NCI-H187 (cell line): ENCODE measurements at places on chromosomes 5 and 9.

- DNase-seq, result peak; percentile 20
Measured at GRCh38 chr5:77851176-77852067, 75.3 kb upstream of the TBCA start.

GRCh38 chr5:15763754-15764153 lies 263.8 kb downstream of the FBXL7 start:
- no peak for DNase-seq

GRCh38 chr5:117863586-117864296 lies 1124.6 kb downstream of the DTWD2 start:
- no peak for DNase-seq

DNA sequence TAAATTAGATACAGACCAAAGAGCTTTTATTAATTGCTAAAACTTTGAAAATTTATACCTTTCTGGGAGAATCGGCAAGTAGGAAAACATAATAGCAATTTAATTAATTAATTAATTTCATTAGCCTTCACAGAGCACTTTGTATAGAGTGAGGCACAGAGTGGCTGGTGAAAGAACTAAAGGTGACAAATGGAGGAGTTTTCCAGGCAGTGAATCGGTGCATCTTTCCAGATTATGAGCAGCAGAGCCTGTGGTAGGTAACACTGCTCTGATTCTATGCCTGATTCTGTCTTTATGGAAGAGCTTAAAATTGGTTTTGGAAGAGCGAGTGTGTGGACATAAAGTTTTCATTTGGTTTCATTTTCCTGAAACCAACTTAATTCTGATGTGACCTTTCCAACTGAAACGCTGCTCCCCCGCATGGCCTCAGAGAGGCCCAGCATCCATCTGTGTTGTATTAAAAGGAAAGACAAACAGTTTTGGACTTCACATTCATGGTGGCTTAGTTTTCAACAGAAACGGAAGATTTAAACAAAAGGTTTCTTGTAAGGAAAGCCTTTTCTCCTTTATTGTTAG lies 188.9 kb upstream of the RPS23 start:
- DNase-seq, result no peak

DNA sequence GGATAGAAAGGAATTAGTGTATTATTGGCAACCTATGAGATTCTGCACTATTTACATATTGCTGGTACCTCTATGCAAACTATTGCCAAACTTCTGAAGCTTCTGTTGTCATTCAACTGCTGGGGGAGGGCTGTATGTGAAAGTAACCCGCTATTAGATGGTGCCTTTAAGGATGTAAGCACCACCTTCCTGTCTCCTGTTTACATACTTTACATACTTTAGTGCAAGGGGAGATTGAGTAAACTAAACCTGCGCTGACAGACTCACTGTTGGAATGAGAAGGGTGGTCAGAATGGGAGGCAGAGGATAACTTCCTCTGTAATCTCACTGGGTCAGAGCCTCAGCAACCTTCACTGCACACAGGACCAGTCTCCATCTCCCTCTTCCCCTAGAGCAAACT lies 123.8 kb downstream of the NR3C1 start:
- no peak for DNase-seq

DNA sequence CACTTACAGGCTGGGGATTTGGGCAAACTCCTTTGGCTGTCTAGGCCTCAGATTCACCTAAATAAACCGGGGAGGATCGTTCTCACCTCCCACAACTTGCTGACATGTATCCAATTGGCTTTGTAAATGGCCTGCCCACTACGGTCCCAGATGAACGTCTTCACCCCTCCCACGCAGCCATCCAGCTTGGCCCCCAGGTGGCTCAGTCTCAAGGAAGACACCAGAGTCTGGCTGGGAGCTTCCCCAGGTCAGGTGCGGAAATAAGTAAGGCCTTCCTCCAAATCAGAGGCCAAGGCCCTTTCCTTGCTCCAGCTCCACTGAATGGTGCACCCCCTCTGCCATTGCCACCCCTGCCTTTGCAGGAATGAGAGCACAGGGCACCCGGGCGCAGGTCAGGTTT lies 11.4 kb downstream of the CIZ1 start:
- no peak for DNase-seq

DNA sequence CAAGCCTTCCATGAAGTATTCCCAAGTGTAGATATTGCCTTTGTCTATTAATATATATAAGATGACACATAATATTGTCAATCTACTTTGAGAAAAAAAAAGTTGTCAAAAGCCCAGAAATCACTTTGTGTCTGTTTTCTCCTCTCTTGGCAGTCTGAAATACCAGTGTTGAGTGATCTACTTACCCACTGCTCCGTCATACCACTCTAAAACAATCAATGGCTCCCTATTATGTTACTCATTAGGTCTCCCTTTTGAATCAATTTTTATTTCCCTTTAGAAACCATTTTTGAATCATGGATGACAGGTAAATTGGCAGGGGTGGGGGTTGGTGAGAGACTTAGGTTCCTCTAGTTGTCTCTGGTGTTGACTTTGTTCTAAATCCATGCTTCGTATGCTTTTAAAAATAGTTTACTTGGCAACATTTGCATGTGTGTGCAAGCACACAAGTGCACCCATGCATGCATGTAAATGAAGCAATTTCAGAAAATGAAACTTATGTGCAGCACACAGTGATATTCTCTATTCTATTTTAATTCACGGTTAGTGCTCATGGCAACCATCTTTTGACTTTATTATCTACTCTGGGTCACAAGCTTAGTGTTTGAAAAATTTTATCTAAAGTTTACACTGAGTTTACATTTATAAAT lies 378.9 kb downstream of the RAB3C start:
- DNase-seq, result no peak

DNA sequence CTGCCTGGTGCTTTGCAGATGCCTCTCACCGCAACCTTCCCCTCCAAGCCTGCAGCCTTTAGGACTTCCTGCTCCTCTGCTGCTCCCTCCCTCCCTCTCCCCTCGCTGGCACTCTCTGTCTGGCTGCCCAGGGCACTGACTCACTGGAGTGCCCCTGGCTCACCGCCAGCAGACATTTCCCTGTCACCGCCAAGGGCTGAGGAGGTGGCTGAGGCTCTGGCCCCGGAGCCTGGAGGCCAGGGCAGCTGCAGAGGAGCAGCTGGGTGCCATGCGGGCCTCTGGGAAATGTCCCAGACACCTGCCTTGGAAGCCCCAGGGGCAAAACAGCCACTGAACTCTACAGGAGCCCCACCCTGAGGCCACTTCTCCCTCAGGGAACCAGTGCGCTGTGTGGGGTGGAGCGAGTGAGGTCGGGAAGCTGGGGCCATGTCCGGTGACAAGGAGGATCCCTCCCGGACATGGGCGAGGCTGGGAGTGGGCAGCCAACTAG lies 53.4 kb downstream of the TENT4A start:
- peak; percentile 93 for DNase-seq

DNA sequence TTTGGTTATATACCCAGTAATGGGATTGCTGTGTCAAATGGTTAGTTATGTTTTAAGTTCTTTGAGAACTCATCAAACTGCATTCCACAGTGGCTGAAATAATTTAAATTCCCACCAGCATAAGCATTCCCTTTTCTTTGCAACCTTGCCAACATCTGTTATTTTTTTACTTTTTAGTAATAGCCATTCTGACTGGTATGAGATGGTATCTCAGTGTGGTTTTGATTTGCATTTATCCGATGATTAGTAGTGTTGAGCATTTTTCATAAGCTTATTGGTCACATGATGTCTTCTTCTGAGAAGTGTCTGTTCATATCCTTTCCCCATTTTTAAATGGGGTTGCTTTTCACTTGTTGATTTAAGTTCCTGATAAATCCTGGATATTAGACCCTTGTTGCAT lies 435.7 kb upstream of the RIOK2 start:
- DNase-seq, result no peak

DNA sequence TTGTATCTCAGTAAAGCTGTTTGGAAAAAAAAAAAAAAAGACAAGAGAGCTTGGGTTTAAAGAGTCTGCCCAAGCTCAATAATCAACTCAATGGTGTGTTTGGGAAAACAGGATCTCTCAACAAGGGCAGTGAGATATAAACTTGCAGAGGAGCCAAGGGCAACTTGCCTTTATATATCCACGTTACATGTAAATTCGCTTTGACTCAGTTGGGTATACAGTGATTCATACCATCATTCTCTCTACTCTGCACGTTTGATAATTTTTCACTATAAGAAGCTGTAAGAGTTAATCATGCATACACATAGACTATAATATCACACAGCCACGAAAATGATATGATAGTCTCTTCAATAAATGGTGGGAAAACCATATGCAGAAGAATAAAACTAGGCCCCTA lies 24.9 kb downstream of the ADAM19 start:
- DNase-seq, result no peak
